ENCODE measurements at places on chromosomes 4 and X.

DNA sequence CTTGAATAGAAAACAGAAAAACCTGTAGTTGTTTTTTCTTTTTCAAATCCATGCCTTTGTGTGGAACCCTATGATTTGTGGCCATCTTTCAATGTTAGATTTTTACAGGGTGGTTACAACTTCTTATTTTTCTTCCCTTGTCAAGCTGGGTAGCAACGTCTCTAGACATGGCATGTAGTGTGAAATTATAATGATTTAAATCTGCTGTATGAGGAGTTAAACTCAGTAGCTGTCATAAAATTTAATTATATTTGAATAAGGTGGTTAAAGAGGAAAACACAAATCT is 78.1 kb upstream of the CBLL2 start:
- H3K4me3 ChIP-seq, result no peak overlapping the region
- no peaks in the 10 kb centered on the region for H3K4me1 ChIP-seq

DNA sequence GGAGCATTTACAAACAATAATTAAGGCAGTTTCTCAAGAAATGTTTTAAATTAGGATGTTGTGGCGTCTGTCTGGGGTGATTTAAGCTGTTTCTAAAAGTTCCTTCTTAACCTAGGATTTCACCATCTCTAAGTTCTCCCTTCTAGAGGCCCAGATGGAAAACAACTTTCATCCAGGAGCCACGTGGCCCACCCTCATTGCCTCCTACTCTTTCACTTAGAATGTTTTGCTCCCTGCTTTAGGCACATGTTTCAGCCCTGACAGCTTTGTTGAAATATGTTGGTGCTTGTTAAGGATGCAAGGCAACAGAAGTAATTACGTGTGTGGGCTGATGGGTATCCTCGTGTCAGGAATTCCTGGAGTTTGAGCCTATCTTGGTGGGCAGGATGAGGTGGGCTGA is 131.3 kb downstream of the GUCY2F start:
- no peaks in the 10 kb centered on the region for H3K4me1 ChIP-seq
- no peaks in the 10 kb centered on the region for H3K36me3 ChIP-seq
- no peak for DNase-seq
- no peak overlapping the region for H3K4me3 ChIP-seq
- no peak overlapping the region for H3K27ac ChIP-seq

DNA sequence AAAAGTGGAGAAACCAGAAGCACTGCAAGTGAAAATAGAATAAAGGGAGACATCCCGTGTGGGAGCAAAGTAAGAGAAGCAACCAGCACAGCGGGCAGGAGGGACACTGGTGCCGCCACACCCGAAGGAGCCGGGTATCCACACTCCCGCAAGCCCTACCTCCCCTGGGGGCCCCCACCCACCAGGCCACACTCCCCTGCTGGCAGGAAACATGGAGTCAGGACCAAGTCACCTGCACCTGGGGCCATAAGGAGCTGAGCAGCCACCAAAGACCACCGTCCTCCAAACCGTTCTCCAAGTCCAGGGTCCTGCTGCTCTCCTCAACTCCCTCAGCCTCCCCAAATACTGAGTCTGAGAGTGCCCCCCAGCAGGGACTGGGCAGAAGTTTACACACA is 30.5 kb downstream of the FGFRL1 start:
- H3K4me1 ChIP-seq, result peaks cover 4% of the 10 kb centered on the region
- H3K36me3 ChIP-seq, result no peaks in the 10 kb centered on the region
- H3K27me3 ChIP-seq, result peaks cover 2% of the 10 kb centered on the region
- no peak overlapping the region for H3K27ac ChIP-seq
- no peak overlapping the region for H3K4me3 ChIP-seq

GRCh38 chrX:8741981-8742380 is 10.0 kb upstream of the ANOS1 start:
- no peaks in the 10 kb centered on the region for H3K36me3 ChIP-seq
- DNase-seq, result no peak
- no peak overlapping the region for H3K27ac ChIP-seq
- no peaks in the 10 kb centered on the region for H3K27me3 ChIP-seq

GRCh38 chr4:112516471-112517066 is 589 bp upstream of the NEUROG2 start:
- H3K27ac ChIP-seq, result no peak overlapping the region
- H3K27me3 ChIP-seq, result peaks cover 91% of the 10 kb centered on the region
- H3K4me3 ChIP-seq, result no peak overlapping the region
- no peaks in the 10 kb centered on the region for H3K36me3 ChIP-seq
- peaks cover 17% of the 10 kb centered on the region for H3K4me1 ChIP-seq

DNA sequence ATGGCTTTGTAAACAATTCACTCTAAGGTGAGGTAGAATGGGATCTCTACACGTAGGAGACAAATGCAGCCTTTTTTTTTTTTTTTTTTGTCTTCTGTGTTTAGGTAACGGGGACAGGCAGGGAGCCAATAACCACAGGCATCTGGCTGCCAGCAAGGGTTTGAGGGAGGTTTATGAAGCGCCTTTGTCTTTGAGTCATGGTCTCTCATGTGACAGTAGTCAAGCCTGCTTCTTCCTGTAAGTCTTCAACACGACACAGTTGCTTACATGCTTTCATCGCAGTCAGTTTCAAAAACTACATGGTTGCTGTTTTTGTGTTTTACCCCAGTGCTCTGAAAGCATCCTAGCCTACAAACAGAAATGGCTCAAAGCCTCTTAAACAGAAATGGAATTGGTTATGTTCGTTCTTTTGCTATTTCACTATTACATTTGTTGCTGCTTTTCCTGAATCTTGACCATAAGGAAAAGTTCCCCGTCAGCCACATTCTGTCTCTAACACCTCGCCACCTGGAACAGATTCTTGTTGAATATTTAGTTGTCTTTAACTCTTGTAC is 127.8 kb upstream of the METTL14 start:
- no peaks in the 10 kb centered on the region for H3K27me3 ChIP-seq
- H3K4me1 ChIP-seq, result no peaks in the 10 kb centered on the region
- DNase-seq, result no peak

- no peak for DNase-seq
- no peaks in the 10 kb centered on the region for H3K27me3 ChIP-seq
- H3K4me3 ChIP-seq, result no peak overlapping the region
Measured at GRCh38 chr4:108852691-108853090, 89.8 kb upstream of the ETNPPL start.

GRCh38 chr4:35943606-35944005 is 300.7 kb downstream of the ARAP2 start:
- H3K27ac ChIP-seq, result no peak overlapping the region
- no peaks in the 10 kb centered on the region for H3K36me3 ChIP-seq
- no peaks in the 10 kb centered on the region for H3K4me1 ChIP-seq
- no peak for DNase-seq

DNA sequence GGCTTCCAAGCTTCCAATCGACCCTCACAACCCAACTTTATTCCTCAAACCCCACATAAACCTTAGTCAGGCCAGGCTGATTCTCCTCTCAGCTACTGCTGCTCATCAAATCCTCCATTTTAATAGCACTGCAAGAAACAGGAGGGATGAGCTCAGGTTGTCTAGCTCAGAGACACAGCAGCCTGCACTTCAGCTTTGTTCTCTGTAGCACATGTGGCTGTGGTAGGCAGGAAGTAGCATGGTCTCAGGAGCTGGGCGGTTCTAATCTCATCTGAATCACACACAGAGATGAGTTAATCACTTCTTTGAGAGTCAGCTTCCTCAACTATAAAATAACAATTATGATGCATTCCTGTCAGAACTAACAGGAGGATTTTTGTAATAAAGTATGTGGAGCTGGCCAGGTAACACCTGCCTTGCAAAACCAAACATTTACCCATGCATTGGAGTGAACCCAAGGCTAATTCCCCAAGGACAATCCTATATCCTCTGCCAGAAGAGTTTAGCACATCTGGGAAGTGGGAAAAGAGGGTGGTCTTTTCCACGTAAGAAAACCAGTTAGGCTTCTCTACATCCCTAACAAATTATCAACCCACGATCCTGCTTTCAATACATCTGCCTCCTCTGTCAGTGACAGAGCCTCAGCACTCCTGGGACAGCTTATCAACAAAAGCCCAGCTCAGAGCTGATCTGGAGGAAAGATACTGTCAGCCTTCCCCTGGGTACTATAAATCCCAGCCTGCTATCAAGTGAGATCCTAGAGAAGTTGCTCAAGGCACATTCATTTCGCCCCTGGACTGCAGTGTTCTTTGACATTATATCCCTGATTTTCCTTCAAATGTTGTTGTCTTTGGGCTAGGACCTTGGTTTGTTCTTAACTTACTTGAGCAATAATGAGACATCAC is 32.8 kb downstream of the ELOVL6 start:
- no peaks in the 10 kb centered on the region for H3K27me3 ChIP-seq
- DNase-seq, result peak; percentile 62
- H3K4me1 ChIP-seq, result peaks cover 8% of the 10 kb centered on the region
- H3K4me3 ChIP-seq, result no peak overlapping the region
- H3K27ac ChIP-seq, result no peak overlapping the region
- H3K36me3 ChIP-seq, result no peaks in the 10 kb centered on the region

GRCh38 chr4:10403633-10404445 is 53.4 kb downstream of the ZNF518B start:
- H3K36me3 ChIP-seq, result no peaks in the 10 kb centered on the region
- H3K4me1 ChIP-seq, result no peaks in the 10 kb centered on the region
- no peaks in the 10 kb centered on the region for H3K27me3 ChIP-seq
- H3K4me3 ChIP-seq, result no peak overlapping the region
- no peak overlapping the region for H3K27ac ChIP-seq

DNA sequence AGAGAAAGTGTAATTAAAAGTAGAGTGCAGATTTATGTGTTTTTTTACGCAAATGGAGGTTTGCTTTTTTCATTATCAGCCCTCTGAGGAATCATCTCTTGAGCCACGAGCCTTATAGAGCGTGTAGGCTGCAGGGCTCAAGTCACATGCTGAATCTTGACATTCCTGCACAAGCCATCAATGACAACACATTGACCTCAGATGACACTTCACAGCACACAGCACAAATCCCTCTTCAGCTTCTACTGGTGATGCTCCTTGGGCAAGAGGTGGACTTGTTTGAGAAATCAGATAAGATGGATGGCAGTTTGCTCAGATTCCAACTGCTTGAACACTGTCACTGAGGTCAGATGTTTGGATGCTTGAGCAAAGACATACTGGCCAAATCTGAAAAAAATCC is 250.6 kb downstream of the SNCA start:
- DNase-seq, result no peak
- H3K4me3 ChIP-seq, result no peak overlapping the region
- no peak overlapping the region for H3K27ac ChIP-seq
- no peaks in the 10 kb centered on the region for H3K36me3 ChIP-seq
- H3K27me3 ChIP-seq, result no peaks in the 10 kb centered on the region
- H3K4me1 ChIP-seq, result no peaks in the 10 kb centered on the region

GRCh38 chrX:1720836-1721235 is 106.0 kb downstream of the ASMT start:
- H3K4me3 ChIP-seq, result no peak overlapping the region
- H3K27ac ChIP-seq, result no peak overlapping the region
- H3K27me3 ChIP-seq, result no peaks in the 10 kb centered on the region
- no peaks in the 10 kb centered on the region for H3K4me1 ChIP-seq
- DNase-seq, result no peak

GRCh38 chr4:4270529-4270928 is 19.4 kb downstream of the LYAR start:
- H3K27me3 ChIP-seq, result no peaks in the 10 kb centered on the region
- H3K36me3 ChIP-seq, result peaks cover 6% of the 10 kb centered on the region
- H3K4me3 ChIP-seq, result no peak overlapping the region
- H3K4me1 ChIP-seq, result no peaks in the 10 kb centered on the region
- H3K27ac ChIP-seq, result no peak overlapping the region

DNA sequence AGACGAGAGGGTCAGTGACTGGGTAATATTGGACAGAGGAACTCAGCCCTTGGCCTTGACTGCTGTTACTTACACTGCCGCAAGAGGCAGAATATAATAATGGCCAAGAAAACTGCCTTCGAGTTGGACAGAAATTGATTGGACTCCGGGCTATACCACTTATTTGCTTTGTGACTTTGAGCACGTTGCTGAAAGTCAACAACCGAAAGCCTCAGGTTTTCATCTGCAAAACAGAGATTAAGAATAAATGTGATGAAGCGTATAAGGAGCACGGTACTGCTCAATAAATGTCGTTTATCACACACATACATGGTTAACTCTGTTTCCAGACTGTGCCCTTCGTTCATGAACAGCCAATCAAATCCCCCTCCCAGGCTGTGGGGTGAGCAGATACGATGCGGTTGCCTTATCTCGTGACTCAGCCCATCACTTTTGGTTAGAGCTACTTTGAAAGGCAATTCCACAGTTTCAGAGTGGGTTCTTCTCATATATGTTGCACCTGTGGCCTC is 91.6 kb downstream of the TSPAN7 start:
- no peak for DNase-seq
- no peaks in the 10 kb centered on the region for H3K27me3 ChIP-seq
- H3K27ac ChIP-seq, result no peak overlapping the region
- no peak overlapping the region for H3K4me3 ChIP-seq
- H3K4me1 ChIP-seq, result no peaks in the 10 kb centered on the region

- DNase-seq, result no peak
- H3K27me3 ChIP-seq, result no peaks in the 10 kb centered on the region
- no peak overlapping the region for H3K4me3 ChIP-seq
- no peaks in the 10 kb centered on the region for H3K4me1 ChIP-seq
Measured at GRCh38 chr4:153393397-153393796, 48.9 kb downstream of the MND1 start.

DNA sequence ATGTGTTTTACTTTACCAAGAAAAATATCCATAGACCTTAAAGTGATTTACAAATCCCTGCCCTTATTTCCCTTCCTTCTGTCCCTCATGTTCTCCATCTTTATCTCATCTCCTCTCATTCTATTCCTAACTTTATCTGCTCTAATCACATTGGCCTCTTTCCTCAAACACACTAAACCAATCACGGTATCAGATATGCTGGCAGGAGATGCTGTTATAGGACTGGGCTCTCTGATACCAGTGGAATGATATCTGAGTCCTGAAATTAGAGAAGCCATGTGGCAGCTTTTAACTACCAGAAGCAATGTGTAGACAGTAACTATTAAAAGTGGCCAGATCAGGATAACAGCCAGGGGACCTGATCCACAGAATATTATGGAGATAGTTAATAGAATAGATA is 49.9 kb upstream of the GIMD1 start:
- H3K27me3 ChIP-seq, result no peaks in the 10 kb centered on the region
- no peak overlapping the region for H3K4me3 ChIP-seq
- H3K36me3 ChIP-seq, result no peaks in the 10 kb centered on the region
- no peak overlapping the region for H3K27ac ChIP-seq
- no peak for DNase-seq

DNA sequence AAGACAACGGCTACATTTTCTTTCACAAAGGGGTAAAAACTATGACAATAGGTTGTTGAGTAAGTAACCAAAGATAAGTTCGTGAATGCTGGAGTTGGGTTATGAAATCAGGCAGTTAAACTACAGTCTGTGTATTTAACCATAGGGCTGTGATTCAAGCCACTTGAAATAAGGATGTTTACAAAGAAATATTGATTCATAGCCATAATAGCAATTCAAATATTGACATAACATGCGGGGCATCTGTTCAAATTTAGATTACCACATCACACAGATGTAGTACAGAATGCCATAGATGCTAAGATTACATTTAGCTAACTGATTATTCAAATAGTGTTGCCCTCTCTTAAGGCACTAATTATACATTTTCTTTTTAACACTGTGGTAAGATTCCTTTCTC is 364.1 kb downstream of the FSTL5 start:
- no peak overlapping the region for H3K4me3 ChIP-seq
- no peaks in the 10 kb centered on the region for H3K4me1 ChIP-seq
- H3K36me3 ChIP-seq, result no peaks in the 10 kb centered on the region

All from small intestine (tissue), 16 donors.